ENCODE measurements at places on chromosomes 6 and 20. TPM values are rescaled to one million over a fixed set of nuclear protein-coding genes. Genes with fewer than 3 reads are reported as not detected.

The SIRPA gene
- 0.09 TPM for polyA plus RNA-seq

GRCh38 chr6:84766118-84766798 is 1.9 kb upstream of the TBX18 start:
- H3K4me1 ChIP-seq, result peaks cover 15% of the 10 kb centered on the region
- no peaks in the 10 kb centered on the region for H3K36me3 ChIP-seq
- H3K4me3 ChIP-seq, result no peak overlapping the region
- no peaks in the 10 kb centered on the region for H3K27me3 ChIP-seq
- DNase-seq, result no peak

The CLPSL1 gene
- polyA plus RNA-seq, result not detected

- no peak for DNase-seq
- no peaks in the 10 kb centered on the region for H3K4me1 ChIP-seq
- no peak overlapping the region for H3K27ac ChIP-seq
- H3K27me3 ChIP-seq, result peaks cover 5% of the 10 kb centered on the region
- H3K36me3 ChIP-seq, result no peaks in the 10 kb centered on the region
Measured at GRCh38 chr6:88179692-88180091, 13.5 kb upstream of the CNR1 start.

DNA sequence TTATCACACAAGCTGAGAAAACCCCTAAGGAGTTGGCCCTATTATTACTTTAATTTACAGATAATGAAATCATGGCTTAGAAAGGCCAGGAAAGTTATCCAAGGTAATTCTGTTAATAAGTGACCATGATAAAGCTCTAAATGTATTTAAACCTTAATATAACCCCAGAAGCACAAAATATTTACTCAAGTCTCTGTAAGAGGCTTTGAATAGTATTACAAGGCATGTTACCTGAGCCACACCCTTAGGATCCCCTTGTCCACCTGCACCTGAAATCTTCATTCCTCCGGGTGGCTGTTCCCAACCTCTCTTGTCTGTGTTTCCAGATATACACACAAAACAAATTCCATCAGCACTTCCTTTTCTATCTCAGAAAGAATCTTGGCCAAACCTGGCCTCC is 271.6 kb upstream of the BMP2 start:
- no peaks in the 10 kb centered on the region for H3K4me1 ChIP-seq
- no peak overlapping the region for H3K27ac ChIP-seq
- H3K36me3 ChIP-seq, result no peaks in the 10 kb centered on the region
- no peaks in the 10 kb centered on the region for H3K27me3 ChIP-seq

The ADGRF1 gene
- polyA plus RNA-seq, result not detected

- DNase-seq, result no peak
- no peaks in the 10 kb centered on the region for H3K36me3 ChIP-seq
- H3K4me1 ChIP-seq, result no peaks in the 10 kb centered on the region
- H3K27ac ChIP-seq, result no peak overlapping the region
- H3K27me3 ChIP-seq, result no peaks in the 10 kb centered on the region
Measured at GRCh38 chr6:154106251-154106650, 67.2 kb downstream of the OPRM1 start.

GRCh38 chr20:23151885-23152284 is 65.8 kb upstream of the CD93 start:
- H3K4me3 ChIP-seq, result no peak overlapping the region
- DNase-seq, result peak; percentile 35
- peaks cover 66% of the 10 kb centered on the region for H3K4me1 ChIP-seq
- H3K36me3 ChIP-seq, result no peaks in the 10 kb centered on the region

The TGM3 gene
- not detected for polyA plus RNA-seq

GRCh38 chr20:62377615-62378178 is 9.2 kb upstream of the RPS21 start:
- H3K27me3 ChIP-seq, result no peaks in the 10 kb centered on the region
- peaks cover 2% of the 10 kb centered on the region for H3K4me1 ChIP-seq
- no peak overlapping the region for H3K4me3 ChIP-seq
- DNase-seq, result no peak
- H3K27ac ChIP-seq, result no peak overlapping the region
- H3K36me3 ChIP-seq, result peaks cover 14% of the 10 kb centered on the region

- no peak for DNase-seq
- no peaks in the 10 kb centered on the region for H3K36me3 ChIP-seq
- no peak overlapping the region for H3K27ac ChIP-seq
- H3K27me3 ChIP-seq, result no peaks in the 10 kb centered on the region
Measured at GRCh38 chr20:871948-872347, 38.4 kb downstream of the FAM110A start.

DNA sequence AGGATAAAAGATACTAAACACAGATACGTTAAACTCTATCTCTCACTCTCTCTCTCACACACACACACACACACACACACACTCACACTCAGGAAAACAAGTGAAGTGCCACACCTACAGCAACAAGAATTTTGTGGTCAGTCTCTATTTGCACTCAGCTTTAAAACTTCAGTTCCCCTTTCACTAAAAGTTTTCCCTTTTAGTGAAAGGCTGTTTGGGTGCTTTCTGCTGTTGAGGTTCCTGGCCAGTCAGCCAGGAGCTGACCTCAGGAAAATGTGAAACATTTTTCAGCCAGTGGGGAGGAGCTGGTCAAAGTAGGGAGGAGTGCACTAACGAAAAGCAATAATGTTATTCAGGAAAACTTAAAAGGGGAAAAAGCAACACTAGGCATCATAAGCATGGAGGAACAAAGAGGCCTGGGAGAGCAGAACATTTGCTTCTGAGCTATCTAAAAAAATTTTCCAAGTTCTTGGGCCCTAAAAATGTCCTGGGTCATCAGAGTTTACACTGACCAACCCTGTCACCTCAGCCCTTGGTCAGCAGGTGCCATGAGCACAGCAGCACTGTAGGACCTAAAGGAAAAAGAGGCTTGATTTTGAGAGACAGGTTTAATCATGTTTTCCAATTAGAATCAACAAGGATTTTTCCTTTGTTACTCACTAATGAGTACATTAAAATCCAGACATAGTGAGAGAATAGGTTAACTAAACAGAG is 30.7 kb upstream of the NT5E start:
- H3K27me3 ChIP-seq, result no peaks in the 10 kb centered on the region
- no peak overlapping the region for H3K4me3 ChIP-seq
- no peaks in the 10 kb centered on the region for H3K36me3 ChIP-seq
- DNase-seq, result no peak

The PACRG gene
- polyA plus RNA-seq, result not detected

GRCh38 chr6:147037881-147038280 is 166.3 kb upstream of the STXBP5 start:
- no peak overlapping the region for H3K27ac ChIP-seq
- no peak for DNase-seq
- no peaks in the 10 kb centered on the region for H3K27me3 ChIP-seq

DNA sequence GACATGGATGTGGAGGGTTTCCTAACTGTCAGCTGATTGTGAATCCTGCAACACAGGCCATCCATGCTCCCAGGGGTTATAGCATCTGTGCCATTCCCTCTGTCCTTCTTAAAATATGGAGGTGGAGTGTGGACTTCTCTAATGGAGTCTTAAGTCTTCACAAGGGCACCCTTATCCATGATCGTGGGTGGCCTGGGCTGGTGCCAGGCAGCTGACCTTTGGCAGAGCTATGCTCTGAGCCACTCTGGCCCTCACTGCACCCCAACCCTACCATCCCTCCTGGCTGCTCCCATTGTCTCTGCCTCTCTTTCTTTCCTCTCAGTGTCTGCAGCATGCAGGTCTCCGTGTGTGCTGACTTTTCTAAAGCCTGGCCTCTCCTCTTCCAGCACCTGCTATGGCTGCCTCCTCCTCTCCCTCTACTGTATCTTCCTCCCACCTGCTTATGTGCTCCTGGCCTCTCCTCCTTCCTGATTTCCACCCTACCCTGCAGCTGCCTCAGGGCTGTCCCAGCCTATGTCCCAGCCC is 11.2 kb upstream of the PCMTD2 start:
- H3K4me1 ChIP-seq, result no peaks in the 10 kb centered on the region
- peaks cover 33% of the 10 kb centered on the region for H3K27me3 ChIP-seq
- no peak for DNase-seq
- H3K36me3 ChIP-seq, result no peaks in the 10 kb centered on the region
- no peak overlapping the region for H3K27ac ChIP-seq
- no peak overlapping the region for H3K4me3 ChIP-seq

DNA sequence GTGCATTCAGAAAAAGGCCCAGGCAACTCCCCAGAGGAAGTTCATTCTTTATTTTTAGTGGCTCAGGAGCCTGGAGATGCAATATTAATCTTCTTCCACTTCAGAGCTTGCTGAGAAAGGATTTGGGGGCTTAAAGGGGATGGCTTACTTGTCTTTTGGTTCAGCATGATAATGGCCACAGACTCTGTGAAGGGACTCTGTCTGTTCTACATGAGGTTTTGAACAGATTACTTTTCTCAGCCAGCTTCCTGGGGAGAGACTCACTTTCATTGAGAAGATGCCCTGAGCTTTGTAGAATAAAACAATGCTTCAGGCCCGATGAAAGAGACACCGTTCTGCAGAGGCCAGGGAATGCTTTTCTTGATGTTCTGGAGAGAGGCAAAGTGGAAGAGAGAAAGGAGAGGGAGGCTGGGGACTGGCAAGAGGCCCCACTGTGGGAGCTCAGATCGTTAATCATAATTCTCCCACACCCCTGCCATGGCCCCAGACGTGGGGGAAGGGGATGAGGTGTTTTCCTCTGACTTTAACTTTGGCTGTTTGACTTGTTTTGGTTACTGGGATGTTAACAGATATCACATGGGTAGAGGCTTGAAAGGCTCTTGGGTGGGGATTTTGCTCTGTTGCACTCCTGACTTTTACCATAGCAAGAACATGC is 19.1 kb downstream of the SCP2D1 start:
- H3K27ac ChIP-seq, result no peak overlapping the region
- no peaks in the 10 kb centered on the region for H3K4me1 ChIP-seq
- no peak overlapping the region for H3K4me3 ChIP-seq
- no peaks in the 10 kb centered on the region for H3K36me3 ChIP-seq
- peaks cover 2% of the 10 kb centered on the region for H3K27me3 ChIP-seq

GRCh38 chr6:14371530-14371929 is 254.0 kb downstream of the CD83 start:
- H3K27me3 ChIP-seq, result no peaks in the 10 kb centered on the region
- H3K4me3 ChIP-seq, result no peak overlapping the region
- H3K36me3 ChIP-seq, result no peaks in the 10 kb centered on the region
- H3K27ac ChIP-seq, result no peak overlapping the region
- no peaks in the 10 kb centered on the region for H3K4me1 ChIP-seq

The MCHR2 gene
- not detected for polyA plus RNA-seq

GRCh38 chr6:4441981-4442434 is 306.6 kb upstream of the ECI2 start:
- no peak overlapping the region for H3K27ac ChIP-seq
- H3K4me1 ChIP-seq, result no peaks in the 10 kb centered on the region
- no peak overlapping the region for H3K4me3 ChIP-seq

The FRMD1 gene
- not detected for polyA plus RNA-seq

- H3K36me3 ChIP-seq, result no peaks in the 10 kb centered on the region
- no peaks in the 10 kb centered on the region for H3K27me3 ChIP-seq
- H3K4me1 ChIP-seq, result no peaks in the 10 kb centered on the region
- no peak for DNase-seq
- no peak overlapping the region for H3K4me3 ChIP-seq
Measured at GRCh38 chr6:80366051-80366450, 259.6 kb downstream of the BCKDHB start.

Data from K562 (cell line).